ENCODE measurements at places on chromosomes 2 and 18. TPM values are rescaled to one million over a fixed set of nuclear protein-coding genes. Genes with fewer than 3 reads are reported as not detected.

DNA sequence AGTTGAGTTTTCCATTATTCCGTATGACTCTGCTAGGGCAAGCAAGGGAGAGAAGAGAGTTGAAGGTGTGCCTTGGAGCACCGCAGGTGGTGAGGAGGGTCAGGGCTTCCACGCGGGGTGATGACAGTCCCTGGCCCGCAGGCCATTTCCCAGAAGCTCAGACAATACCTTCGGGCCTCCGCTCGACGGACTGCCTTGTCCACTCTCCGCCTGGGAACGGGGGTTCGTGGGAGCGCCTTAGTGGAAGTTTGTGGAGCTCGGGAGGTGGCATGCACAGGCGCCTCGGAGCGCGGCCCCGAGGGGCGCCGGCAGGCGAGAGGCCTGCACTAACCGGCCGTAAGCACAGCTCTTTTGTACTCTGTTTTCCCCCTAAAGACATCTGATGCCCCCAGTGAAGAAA is 69.8 kb downstream of the ARHGEF33 start:
- no peak for DNase-seq

DNA sequence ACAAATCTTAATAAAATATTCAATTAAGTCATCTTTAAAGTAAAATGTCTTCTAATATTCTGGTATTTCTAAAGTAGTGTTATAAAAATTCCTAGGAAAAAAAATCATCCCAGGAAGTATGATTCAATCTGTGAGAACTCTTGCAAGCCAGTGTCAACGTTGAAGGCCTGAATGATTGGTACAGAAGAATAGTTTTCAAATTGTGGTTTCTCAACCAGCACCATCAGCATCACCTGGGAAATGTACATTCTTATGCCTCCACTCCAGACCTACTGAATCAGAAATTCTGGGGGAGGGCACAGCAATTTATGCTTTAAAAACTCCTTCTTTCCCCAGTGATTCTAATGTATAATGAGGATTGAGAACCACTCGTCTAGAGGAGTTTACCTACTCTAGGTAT is 62.3 kb upstream of the C2orf15 start:
- no peak for DNase-seq

DNA sequence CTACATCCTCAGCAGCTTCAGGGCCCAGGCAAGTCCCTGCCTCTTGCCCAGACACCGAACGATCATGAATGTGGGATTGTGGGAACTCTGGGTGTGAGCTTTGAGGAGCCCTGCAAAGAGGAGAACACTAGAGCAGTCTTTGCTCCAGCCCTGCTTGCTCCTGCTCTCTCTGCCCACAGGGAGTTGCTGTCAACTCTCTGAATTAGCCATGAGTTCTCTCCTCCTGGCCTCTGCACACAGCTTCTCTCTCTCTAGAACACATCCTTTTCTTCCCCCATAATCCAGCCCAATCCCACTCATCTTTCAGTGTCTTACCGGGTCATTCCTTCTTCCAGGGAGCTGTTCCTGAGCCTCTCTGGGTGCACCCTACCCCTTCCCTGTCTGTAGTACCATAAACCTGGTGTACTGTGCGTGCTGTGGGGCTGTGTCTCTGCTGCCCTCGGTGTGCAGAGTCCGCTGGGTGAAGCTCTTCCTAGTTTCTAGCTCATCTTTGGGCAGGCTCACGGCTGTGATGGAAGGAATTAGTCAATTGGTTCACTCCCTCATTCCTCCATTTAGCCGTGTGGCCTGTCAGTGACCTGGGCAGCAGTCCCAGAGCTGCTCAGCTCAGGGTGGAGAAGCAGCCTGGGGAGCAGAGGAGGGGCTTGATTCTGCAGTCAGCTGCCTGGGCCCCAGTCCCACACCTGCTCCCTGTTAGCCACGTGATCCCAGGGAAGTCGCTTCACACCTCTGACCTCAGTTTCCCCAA is 132.9 kb upstream of the HDAC4 start:
- no peak for DNase-seq

- DNase-seq: no peak
Measured at GRCh38 chr2:235160281-235160810, 208.5 kb downstream of the SH3BP4 start.

The KYNU gene
- 2.0 TPM for total RNA-seq

The RGPD4 gene
- not detected for total RNA-seq
